Temporal lobe (tissue), 4 donors: ENCODE measurements at places on chromosomes 4 and X. TPM values are rescaled to one million over a fixed set of nuclear protein-coding genes. Genes with fewer than 3 reads are reported as not detected.

Gene PRSS12
- total RNA-seq = 43.3 TPM

Gene PABPC1L2A
- total RNA-seq = 1.7 TPM

Gene CITED1
- 3.2 TPM for total RNA-seq

Gene PABPC4L
- 0.74 TPM for total RNA-seq

Gene ARX
- 6.9 TPM for total RNA-seq
